Fibroblast of the aortic adventitia (primary cell): ENCODE measurements at places on chromosomes 7 and 10.
A peak's percentile ranks its signal among the peaks of the same experiment; 100 is the strongest.

GRCh38 chr10:51422311-51423120 is 276.9 kb downstream of the CSTF2T start:
- DNase-seq = peak; percentile 80

DNA sequence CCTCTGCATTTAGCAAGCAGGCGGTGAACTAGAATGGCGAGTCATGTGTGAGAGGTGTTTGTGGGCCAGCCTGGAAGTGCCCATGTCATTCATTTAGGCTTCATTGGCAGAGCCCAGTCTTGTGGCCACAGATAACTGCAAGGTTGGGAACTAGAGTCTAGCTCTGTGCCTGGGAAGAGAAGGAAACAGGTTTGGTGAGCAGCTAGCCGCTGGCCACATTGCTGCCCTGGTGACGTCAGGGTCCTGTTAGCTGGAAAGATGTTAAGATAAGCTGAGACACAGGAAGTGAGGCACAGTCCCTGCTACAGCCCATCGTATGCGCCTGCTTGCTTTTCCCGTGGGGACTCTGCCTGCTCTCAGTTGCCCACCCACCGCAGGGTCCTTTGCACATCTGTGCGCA is 185.5 kb downstream of the CAMK1D start:
- no peak for DNase-seq

- peak; percentile 40 for DNase-seq
Measured at GRCh38 chr7:1539181-1539881, 8.8 kb downstream of the MAFK start.

DNA sequence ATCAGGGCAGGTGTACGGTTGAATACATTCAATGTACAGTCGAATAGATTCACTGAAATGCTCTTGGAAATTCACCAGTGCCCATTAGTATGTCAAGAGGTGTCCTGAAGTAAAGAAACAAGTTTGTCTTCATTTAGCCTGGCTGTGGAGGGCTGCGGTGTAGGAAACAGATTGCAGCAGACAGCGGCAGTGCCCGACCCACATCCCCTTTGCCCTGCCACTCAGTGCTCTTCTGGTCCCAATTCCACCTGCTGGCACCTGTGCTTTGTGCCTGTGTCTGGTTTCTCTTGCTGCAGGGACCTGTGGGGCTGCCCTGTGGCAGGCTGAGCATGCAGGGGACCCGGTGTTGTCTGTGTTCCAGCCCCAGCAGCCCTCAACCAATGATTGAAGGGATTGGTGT is 183.7 kb downstream of the RPS24 start:
- DNase-seq = no peak

DNA sequence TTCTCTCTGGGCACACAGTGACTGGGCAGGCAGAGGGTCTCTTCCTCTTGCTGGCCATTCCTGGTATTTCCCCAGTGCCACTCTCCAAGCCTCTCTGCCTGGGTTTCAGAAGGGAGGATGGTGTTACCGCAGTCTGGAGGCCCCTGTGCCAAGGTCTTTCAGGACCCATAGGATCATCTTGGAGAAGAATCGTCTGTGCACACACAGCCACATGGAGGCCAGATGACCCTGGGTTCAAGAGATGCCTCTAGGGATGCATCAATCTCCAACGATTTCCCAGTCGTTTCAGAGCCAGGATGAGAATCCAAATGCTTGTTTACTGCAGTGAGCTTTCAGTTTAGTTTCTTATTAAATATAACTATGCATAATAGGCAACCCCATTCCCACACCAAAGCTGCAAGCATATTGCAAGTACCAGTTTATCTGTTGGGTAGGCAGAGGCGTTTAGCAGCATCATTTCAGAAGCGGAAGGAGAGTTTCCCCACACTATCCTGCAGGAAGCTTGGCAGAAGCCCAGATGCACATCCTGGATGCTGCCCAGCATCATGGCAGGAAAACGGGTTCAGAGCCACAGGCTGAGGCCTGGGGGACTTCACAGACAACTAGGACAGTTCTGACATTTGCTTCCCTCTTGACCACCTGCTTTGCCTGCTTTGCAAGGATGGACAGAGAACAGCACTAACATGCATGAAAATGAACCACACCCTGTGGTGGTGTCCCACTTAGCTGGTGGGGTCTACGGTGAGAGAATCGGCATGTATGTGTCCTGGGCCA is 134.7 kb upstream of the FAM20C start:
- DNase-seq = peak; percentile 12

GRCh38 chr10:25210265-25210664 is 35.5 kb downstream of the GPR158 start:
- DNase-seq = no peak

GRCh38 chr7:66100408-66101050 is 14.1 kb upstream of the CRCP start:
- DNase-seq = no peak

DNA sequence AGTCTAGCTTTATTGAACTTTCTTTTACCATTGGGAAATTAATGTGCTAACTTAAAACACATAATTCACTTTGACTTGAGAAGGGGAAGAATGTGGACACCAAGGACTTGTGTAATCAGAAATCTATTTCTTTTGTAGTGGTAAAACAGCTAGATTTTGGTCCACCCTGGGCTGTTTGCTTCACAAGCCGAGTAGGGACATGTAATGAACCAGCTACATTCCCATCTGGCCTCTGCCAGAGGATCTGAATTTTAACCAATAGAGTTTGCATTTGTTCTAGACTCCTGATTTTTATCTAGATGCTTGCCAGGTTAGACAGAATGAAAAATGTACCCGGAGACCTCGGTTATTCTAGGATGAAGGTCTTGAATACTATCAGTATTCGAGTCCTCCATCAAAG is 1.9 kb downstream of the CACNB2 start:
- DNase-seq = peak; percentile 46

DNA sequence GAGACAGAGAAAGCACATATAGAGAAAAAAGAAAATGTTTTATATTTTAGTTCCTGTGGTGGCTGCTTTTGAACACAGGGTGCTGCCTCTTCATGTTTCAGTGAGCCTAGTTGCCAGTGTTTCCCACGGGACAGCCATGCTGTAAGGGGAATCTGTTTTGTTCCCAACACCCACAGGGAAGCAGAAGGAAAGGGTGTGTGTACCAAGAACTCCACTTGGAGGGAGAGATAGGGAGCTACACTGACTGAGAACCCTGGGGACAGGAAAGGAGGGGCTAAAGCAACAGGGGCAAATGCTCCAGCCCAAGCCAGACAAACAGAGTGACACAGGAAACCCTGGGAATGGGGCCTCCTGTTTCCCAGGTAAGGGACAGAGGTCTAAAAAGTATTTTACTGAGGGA is 40.2 kb downstream of the FRMPD2 start:
- no peak for DNase-seq

DNA sequence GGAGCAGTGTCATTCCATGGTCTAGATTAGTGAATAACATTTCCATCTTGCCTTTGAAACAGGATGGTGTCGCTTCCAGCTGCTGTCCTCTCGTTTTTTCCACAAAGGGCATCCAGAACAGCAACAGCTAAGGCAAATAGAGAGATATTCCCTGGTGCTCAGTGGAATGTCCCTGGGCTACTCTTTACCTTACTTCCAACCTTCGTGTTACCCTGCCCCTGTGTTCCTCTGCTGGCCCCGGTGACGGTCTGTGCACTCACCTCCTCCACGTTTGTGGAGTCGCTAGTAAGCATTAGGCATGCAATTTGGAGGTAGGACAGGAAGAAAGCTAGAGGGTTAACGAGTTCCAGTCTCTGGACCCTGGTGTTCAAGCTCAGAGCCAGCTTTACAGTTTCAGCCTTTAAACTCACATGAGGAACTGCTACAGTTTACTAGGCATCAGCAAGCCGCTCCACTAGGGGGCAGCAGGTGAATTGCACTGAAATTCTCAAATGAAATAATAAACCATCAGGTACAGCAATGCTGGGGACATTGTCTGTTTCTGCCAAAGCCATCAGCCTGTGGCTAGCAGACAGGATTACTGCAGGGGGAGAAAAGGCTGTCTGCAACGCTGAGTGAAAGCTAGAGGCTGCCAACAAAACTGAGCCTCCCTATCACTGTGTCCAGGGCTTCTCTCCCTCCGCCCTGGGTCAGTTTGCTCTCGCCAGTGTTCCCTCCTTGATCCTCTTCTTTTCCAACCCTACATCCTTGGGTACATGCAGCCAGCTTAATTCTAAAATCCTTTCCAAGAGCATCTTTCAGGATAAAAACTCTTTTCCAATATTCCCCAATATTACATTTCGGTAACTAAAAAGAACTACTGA is 9.0 kb downstream of the MRPL32 start:
- peak; percentile 82 for DNase-seq

GRCh38 chr7:92366730-92367129 is 80.6 kb upstream of the GATAD1 start:
- DNase-seq = peak; percentile 81

DNA sequence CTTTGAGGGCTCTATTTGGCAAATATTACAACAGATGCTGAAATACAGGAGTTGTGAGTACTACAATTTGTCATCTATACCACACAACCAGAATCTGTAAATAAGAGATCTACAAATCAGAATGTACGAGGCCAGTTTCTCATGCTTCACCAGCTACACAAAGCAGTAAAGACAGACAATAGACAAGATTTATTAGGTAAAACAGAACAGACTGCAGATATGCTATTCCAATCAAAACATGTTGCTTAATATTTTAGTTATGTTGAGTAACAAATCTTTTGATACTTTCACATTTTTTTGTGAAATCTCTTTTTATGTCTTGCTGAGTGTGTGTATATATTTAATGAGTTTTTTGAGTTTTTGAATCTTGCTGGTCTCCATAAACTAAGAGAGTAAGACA is 109.1 kb downstream of the CHCHD3 start:
- peak; percentile 48 for DNase-seq

- DNase-seq = no peak
Measured at GRCh38 chr7:42765931-42766330, 145.9 kb downstream of the C7orf25 start.

DNA sequence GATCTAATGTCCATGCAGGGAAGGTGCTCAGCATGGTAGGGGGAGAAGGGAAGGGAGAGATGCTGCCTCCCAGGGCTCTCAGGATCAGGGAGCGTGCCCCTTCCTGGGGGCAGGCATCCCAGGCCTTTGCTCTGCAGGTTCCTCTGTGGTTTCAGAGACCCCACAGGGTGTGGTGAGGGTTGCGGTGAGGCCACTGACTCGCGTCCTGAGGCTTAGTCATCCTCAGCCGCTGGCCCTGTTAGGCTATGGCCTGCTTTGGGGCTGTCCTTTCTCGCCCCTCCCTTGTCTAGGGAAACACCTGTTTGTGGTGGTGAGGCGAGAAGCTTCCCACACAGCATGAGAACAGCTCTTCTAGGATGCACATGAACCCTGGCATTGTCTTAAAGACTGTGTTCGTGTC is 558.3 kb upstream of the FOXK1 start:
- DNase-seq = no peak
